ENCODE measurements at places on chromosomes 7 and 10.

DNA sequence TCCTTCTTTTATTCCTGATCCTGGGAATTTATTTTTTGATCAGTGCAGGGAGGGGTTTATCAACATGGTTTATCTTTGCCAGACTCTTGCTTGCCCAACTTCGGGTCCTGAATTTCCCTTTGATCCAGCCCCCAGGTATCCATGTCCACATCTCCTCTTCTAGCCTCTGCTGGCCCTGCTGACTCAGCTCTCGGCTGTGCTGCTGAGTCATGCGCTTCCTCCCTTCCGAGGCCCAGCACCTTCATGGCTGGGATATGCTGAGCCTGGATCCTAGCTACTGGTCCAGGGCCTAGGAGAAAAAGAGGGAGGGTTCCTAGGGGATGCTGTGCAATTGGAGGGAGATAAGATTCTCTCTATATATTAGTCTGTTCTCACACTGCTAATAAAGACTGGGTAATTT is 380.7 kb upstream of the SHH start:
- DNase-seq = peak; percentile 64

DNA sequence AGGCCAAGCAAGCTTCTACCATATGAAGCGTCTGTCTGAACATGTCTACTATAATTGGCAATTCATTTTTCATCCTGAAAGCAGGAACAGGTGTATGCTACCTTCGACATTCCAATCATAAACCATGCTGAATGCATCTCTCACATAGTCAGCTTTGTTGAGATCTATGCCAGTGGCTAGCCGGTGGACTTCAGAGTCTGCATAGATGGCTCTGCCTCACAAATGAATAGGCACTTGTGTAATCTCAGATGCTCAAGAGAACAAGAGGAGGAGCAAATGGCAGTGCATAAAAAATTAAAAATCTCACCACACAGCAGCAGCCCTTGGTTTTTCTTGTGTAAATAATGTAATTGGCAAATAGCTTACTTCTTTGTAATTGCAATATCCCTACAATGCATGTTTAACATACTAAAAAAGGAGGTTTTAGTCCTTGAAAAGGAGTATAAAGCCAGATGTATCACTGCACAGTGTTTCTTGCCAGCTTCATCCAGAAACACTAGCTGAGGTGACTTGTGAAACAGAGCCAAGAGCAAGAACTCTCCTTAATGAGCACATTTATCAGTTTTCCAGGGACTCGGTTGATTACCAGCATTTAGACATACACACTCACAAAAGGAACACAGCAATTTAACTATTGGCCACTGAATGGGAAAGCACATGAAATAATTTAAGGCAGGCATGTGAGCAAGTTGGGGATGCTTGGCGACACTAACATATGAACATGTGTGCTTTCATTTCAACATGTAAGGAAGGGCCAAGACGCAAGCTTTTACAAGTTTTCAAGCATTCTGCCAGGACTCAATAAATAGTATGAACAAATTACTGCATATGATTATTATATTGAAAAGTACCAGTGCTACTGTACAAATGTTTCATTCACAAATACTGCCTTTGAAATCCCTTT is 249.9 kb upstream of the PLXNA4 start:
- no peak for DNase-seq

DNA sequence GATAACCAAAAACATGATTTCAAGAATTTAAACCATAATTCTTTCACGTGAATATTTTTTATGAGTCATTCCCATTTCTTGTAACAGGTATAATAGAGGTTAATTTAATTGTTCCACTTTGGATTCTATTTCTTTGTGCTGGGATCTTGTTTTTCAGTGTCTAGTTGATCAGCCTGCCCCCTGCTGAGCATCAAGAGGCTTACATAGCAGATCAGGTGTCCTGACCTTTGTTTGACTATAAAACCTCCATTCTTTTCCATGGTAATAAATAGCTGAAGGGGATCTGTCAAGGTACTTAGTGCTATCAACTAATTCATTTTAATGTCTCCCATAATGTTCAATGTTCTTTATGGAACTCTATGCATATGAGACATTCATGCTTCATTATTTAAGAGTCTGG is 4.9 kb downstream of the COL17A1 start:
- peak; percentile 44 for DNase-seq

GRCh38 chr10:111933937-111934336 is 249.6 kb downstream of the GPAM start:
- DNase-seq = no peak

DNA sequence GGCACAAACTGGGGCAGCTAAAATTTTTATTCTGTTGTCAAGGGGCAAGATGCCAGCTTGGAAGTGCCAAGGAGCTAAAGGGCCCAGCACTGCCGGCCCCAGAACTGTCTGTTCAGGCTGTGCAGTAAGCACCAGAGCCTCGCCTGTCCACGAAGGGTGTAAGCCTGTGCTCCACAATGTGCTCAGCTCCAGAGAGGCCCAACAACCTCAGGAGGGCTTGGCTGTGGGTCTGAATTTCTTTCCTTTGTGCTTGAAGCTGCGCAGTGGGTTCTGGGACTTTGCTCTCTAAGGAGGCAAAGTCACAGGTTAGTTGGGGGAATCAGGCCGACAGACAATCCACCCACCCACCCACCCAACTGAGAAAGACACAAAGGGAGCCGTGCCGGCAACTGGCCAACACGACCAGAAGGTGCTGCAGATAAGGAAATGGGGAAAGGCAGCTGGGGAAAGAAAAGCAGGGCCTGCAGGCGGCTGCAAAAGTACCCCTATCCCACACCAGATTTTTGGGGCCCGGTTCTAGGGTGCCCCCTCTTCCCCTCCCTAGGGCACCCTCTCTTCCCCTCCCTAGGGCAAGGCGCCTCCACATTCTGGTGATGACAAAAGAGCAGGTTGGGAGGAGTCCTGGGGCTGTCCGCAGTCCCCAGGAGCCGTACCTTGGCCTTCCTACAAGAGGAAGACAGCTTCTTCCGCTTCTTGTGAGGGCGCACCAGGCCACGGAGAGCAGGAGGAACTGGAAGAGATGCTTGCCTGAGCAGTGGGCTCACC is 7.7 kb downstream of the DDX56 start:
- no peak for DNase-seq

All from kidney tubule cell (primary cell).